ENCODE measurements at places on chromosomes 4 and X. TPM values are rescaled to one million over a fixed set of nuclear protein-coding genes. Genes with fewer than 3 reads are reported as not detected.

Gene EREG
- polyA plus RNA-seq: 0.29 TPM

Gene UGT2A1
- polyA plus RNA-seq: not detected

Gene HSD17B10
- polyA plus RNA-seq: 107 TPM

Gene IRS4
- not detected for polyA plus RNA-seq

Gene ASB12
- 1.2 TPM for polyA plus RNA-seq

Gene ZAR1
- polyA plus RNA-seq: not detected

Gene AFP
- polyA plus RNA-seq: not detected

Gene IGSF1
- polyA plus RNA-seq: 4.6 TPM

Gene FAM47A
- not detected for polyA plus RNA-seq

Gene FAM9C
- 0.02 TPM for polyA plus RNA-seq

Gene FAM241A
- polyA plus RNA-seq: 6.8 TPM

Gene PITX2
- 0.57 TPM for polyA plus RNA-seq

Gene GLRA3
- polyA plus RNA-seq: not detected

Gene NHSL2
- polyA plus RNA-seq: 2.4 TPM

Gene SPOCK3
- 0.11 TPM for polyA plus RNA-seq

Gene MAGEB1
- polyA plus RNA-seq: not detected

Gene CFAP47
- not detected for polyA plus RNA-seq

Gene TMEM144
- polyA plus RNA-seq: 6.9 TPM

Gene GAGE1
- polyA plus RNA-seq: not detected

Gene TLR2
- polyA plus RNA-seq: 2.0 TPM

Gene ARSD
- polyA plus RNA-seq: 3.6 TPM

Gene MAGEC1
- polyA plus RNA-seq: not detected

Gene COL4A6
- 7.0 TPM for polyA plus RNA-seq

Gene WDFY3
- 6.7 TPM for polyA plus RNA-seq

Gene FAM120C
- polyA plus RNA-seq: 3.0 TPM
